Retina (tissue), 1 donor: ENCODE measurements at places on chromosomes 2 and 18.

DNA sequence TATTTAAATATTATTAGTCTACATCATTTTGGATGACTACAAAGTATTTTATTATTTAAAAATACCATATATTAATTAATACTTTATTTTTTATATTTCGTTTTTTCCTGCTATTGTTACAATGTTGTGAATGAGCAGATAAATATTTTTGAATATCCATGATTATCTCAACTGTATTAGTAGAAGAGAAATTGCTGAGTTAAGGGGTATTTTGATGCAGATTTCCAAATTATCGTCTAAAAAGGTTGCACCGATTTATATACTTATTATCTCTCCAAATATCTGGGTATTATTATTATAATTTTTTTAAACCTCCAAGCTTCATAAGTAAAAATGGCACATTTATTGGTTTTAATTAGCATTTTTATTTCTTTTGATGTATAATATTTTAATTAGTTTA, 8.9 kb upstream of the IL1RL1 start:
- no peak for DNase-seq

- DNase-seq: no peak
Measured at GRCh38 chr2:136306836-136307235, 188.9 kb upstream of the CXCR4 start.

DNA sequence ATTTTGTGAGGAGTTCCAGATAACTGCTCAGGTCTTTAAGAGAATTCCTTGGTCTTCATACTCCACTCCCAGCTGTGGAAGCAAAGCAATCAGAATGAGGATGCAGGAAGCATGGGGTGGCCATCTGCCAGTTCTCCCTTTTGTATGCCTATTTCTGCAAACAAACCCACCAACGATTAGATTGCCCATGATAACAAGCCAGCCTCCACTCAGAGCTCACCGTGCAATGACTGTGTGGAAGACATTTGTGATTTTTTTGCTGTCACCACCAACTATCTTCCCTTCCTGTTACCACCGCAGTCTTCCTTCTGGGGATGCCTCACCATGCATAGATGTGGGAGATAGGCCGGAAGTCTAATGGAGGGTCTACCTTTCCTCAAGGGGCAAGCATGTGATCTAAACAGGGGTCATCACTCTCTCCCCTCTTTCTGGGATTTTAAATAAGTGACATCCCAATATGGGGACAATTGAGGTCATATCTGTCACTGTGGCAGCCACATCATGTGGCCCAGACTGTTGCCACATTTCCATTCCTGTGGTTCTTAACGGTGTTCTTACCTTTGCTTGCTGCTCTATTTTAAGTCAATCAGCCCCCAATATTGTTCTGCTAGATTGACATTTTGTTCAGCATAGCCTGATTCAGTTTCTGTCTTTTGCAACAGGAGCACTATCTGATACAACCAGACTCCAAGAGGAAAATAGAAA, 4.4 kb downstream of the AFF3 start:
- DNase-seq: no peak

GRCh38 chr2:197079414-197079813, 152.9 kb upstream of the PGAP1 start:
- DNase-seq: no peak

GRCh38 chr2:141676139-141676538, 454.7 kb downstream of the LRP1B start:
- no peak for DNase-seq

DNA sequence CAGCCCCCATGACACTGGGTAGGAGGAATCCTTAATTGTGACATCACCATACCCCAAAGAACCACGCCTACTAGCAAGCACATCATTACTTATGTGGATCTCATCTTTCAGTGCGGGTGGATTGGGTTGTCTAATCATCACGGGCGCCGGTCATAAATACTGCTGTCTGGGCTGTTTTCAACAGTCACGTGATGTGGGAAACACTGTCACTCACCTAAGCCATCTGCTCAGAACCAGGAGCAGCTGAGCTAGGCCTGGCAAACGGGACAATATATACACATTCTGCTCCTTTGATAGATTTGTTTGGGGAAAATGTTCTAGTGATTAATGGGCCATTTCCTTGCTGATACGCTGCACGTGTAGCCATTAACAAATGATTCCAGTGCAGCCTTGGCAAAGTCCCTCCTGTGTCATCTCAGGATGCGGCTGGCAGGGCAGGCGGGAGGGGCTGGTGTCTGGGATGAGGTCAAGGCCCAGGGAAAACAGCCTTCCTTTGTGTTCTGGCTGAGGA, 145.9 kb upstream of the COPS8 start:
- peak; percentile 46 for DNase-seq

DNA sequence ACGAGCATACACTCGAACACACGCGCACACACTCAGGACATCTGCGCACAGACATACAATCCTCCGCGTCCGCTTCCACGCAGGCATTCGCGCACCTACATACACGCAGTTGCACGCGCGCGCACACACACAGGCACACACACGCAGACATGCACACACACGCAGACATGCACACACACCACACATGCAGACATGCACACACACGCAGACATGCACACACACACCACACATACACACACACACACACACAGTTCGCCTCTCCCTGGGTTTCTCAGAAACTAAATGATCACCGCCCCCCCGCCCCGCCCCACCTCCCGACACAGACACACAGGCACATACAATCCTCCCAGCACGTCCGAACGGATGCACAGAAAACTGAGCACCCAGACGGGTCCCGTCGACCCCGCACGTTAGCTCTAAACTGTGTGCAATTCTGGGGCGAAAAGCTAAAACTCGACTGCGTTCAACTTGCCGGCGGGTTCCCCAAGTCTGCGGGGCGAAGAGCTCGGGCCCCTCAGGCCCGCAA, 1.0 kb downstream of the EPHA4 start:
- peak; percentile 58 for DNase-seq

GRCh38 chr2:96251721-96252292, 14.0 kb downstream of the TMEM127 start:
- peak; percentile 67 for DNase-seq

DNA sequence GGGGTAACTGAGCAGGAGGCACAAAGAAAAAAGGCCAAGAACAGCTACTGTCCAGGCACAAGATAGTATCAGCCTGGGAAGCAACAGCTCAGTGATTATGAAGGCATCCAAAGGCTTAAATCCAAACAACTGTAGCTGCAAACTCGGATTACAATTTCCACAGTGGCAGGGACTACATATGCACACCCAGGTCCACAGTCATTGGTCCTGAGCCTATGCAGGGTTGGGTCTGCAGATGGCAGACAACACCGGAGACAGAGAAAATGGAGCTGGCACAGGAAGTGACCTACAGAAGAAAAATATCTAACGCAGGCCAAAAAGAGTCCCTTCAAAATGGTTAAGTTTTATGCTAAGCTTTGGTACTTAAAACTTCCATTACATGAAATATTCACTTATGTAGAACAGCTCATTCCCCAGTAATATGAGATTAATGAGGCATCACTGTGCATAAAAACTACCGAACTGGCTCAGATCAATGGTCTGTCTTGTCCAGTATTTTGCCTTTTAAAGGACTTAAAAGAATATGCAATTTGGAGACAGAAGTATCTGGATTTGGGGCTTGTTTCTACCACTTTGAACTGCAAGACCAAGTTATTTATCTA, 132.1 kb downstream of the SUCLG1 start:
- no peak for DNase-seq

DNA sequence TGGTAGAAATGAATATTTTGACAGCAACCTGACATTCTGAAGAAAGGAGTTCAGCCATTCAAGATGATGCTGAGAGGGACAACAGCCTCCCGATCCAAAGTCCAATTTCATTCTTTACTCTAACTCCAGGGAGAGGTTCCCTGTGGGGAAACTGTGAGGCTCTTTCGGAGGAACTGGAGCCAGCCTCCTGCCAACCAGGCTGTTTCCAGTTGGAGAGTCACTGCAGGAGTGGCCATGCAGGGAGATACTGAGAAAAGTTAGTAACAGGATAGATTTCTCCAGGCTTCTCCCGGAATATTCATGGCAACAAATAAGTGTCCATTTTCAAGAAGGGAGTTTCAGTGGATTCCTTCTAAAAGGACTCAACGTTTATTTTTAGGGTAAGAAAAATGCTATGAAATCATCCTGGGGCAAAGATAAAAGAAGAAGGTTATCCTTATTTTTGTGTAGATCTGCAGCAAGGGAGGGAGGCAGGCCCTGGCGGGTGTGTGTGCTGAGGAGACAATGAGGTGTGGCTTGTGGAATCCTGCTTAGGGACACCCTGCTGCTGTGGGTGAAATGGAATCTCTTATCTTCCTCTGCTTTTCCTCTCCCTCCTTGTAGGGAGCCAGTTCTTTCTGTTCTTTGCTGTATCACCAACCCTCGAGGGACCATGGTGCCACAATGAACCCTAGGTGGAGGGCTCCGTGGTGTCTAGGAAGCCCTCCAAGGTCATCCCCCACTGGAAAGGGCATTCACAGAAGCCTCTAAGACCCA, 18.1 kb downstream of the KLHL14 start:
- DNase-seq: no peak

GRCh38 chr2:21078296-21078695, 34.4 kb upstream of the APOB start:
- no peak for DNase-seq

- DNase-seq: peak; percentile 16
Measured at GRCh38 chr18:77970814-77971213, 721.2 kb downstream of the GALR1 start.

DNA sequence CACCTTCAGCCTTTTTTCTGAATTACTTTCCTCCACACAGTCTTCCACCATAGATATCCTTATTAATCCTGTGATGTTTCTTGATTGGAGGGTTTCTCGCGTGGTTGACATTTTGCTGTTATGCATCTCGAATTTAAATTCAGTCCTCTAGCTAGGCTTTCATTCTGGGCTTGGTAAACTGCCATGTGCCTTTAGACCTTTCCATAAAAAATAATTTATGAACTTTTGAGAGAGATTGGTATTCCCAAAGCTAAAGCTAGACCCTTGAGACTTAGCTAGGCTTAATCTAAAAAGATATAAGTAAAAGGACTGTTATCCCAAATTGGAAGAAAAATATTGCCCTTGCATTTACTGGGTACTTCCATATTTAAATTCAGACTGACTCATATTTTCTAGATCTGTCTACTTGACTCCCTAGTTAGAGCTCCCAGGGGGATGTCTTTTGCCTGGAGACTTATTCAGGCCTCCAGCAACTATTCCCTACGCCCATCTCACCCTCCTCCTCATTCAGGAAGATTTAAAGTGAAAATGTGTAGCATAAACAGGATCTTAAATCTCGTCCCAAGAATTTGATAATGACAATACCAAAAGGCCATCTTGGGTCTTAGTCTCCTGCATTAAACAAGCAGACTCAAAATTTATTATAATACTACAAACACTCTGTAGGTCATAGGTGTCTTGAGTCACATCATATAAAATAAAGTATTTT, 60.3 kb downstream of the KIAA2012 start:
- DNase-seq: no peak

- no peak for DNase-seq
Measured at GRCh38 chr2:239020541-239021041, 172.7 kb downstream of the TWIST2 start.

DNA sequence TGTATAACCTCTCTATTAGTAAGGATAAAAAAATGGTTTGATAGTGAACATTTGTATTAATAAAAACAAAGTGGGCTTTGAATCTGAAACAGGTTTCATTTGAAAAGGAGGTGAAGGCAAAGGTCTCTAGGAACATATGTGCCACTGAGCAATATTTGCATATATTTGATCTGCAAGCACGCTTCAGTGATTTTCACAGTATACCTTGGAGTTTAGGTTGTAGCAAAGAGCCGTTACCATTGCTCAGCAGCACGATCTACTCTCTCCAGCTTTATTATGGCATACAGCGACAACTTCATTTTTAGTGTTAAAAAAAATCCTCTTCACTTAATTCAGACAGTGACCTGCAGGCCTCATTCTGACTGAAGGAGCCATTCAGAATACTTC, 75.8 kb upstream of the ZEB2 start:
- no peak for DNase-seq

DNA sequence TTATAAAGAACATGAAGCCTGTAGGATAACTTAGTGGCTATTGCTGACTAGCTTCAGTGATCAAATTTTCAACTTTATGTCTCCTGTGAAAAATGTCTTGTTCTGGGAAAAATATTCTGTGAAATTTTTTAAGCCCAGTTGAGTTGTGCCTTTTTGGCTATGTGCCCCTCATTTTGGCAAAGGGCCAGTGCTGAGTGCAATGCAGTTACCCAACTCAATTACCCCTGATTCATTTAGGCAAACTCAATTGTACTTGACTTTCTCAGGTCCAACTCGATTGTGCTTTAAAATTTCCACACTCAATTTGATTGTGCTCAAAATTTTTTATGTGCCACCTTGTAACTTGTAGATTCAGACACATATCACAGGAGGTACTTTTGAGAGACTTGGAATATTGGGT, 548.8 kb upstream of the NRP2 start:
- DNase-seq: no peak

DNA sequence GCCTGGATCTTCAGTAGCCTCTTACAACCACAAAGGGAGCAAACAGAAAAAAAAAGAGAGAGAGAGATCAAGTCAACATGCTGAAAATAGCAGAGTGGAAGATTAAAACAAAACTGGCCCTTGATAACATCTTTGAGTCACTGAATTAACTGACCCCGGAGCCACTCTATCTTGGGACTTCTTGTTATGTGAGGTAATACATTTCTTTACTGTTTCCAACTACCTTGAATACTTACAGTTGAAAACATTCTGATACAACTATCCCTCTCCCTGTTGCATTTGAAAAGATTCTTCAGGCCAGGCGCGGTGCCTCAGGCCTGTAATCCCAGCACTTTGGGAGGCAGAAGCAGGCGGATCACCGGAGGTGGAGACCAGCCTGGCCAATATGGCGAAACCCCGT, 208.1 kb downstream of the MEMO1 start:
- no peak for DNase-seq

GRCh38 chr18:71443706-71444480, 1100.2 kb downstream of the CBLN2 start:
- no peak for DNase-seq
